Femur (tissue), 1 donor: ENCODE measurements at places on chromosomes 3 and 15.
A peak's percentile ranks its signal among the peaks of the same experiment; 100 is the strongest.

GRCh38 chr15:70091726-70092463 lies 5.8 kb downstream of the TLE3 start:
- no peak for DNase-seq

GRCh38 chr3:171622126-171622525 lies 161.9 kb upstream of the TNIK start:
- no peak for DNase-seq

GRCh38 chr15:85763673-85764633 lies 30.8 kb downstream of the KLHL25 start:
- no peak for DNase-seq

- DNase-seq: no peak
Measured at GRCh38 chr15:70533931-70534742, 229.2 kb downstream of the UACA start.

- DNase-seq: no peak
Measured at GRCh38 chr15:70158309-70159000, 60.7 kb upstream of the TLE3 start.

GRCh38 chr3:122786066-122786465 lies 7.6 kb downstream of the HSPBAP1 start:
- no peak for DNase-seq

DNA sequence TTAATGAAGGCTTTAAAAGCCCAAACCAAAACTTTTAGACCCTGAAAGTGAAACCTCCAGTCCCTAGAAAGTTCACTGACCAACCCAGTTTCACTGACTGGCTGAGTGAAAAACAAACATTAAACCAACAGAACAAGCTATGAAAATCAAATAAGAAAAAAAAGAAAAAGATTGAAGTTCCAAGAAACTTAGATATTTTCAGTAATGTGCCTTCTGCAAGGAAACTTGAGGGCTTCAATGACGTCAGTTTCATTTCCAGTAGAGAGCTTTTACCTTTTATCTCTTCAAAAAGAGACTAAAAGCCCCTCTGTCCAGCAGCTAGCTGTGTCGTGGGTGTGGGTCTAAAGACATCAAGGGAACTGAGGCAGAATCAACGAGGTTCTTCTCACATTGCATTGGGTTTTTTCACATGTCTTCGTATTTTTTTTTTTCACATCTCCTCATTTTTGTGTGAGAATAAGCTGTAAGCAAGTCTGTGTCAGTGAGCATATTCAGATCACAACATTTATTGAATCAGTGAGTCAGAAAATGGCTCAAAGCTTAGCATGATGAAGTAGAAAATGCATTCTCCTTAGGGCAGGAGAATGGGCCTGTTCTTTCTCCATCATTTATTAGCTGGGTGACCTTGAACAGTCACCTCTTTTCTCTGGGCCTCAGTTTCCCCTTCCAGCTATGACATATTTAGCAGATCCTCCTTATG lies 54.8 kb upstream of the BCL6 start:
- DNase-seq: no peak

GRCh38 chr3:151410891-151411559 lies 26.5 kb upstream of the P2RY12 start:
- DNase-seq: no peak

GRCh38 chr3:189687475-189687874 lies 56.3 kb downstream of the TP63 start:
- DNase-seq: no peak

- DNase-seq: no peak
Measured at GRCh38 chr3:157104928-157105652, 54.9 kb downstream of the CCNL1 start.

GRCh38 chr3:120795017-120795648 lies 52.6 kb downstream of the GTF2E1 start:
- DNase-seq: peak; percentile 72

DNA sequence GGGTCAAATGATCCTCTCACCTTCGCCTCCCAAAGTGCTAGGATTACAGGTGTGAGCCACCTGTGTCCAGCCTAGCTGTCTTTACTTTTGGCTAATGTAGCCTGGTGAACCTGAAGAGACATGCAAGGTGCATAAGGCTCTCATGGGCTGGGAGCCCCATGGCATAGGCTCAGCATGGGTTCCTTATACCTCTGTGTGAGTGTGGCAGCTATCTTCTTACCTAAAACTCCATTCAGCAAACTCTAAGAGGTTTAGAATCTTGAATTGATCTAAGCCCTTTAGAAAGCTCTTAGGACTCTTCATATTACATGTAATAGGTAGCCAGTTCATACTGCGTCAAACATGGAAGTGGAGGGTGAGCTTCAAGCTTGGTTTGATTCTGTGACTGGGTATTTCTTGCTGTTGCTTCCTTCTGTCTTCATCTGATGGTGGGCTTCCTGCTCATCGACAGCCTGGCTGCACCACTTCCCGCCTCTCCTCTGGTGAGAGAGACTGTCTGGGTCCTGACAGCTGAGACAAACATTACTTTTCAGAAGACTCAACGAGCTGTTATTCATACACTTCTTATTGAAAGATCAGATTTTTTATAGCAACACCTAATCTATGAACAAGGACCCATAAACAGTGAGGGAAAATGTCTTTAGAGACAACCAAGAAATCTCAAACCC lies 19.2 kb upstream of the TKT start:
- DNase-seq: no peak

- DNase-seq: no peak
Measured at GRCh38 chr3:69890691-69891090, 108.8 kb upstream of the SAMMSON start.

- DNase-seq: no peak
Measured at GRCh38 chr15:73328149-73328820, 40.5 kb downstream of the HCN4 start.

- no peak for DNase-seq
Measured at GRCh38 chr3:108528459-108529252, 18.3 kb upstream of the MYH15 start.

- no peak for DNase-seq
Measured at GRCh38 chr3:126996905-126997304, 14.0 kb downstream of the PLXNA1 start.

DNA sequence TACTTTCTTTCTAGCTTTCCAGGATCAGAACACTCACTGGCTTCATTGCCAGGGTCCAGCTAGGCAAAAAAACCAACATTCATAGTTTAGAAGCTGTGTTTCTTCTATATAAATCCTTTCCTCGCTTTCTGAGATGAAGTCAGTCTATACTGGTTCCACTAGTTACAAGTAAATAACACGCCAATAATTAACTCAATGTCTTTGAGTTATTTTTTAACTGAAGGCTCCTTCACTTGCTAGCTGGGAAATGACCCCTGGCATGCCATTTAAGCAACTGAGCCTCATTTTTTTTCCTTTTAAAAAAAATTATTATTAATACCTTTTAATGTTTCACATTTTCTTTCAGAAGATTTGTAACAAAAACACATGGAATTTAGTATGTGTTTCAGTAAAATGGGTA lies 2.1 kb upstream of the CCDC174 start:
- no peak for DNase-seq

GRCh38 chr15:101177866-101178265 lies 74.0 kb downstream of the CHSY1 start:
- DNase-seq: no peak

- no peak for DNase-seq
Measured at GRCh38 chr3:64318001-64318400, 92.7 kb upstream of the PRICKLE2 start.

DNA sequence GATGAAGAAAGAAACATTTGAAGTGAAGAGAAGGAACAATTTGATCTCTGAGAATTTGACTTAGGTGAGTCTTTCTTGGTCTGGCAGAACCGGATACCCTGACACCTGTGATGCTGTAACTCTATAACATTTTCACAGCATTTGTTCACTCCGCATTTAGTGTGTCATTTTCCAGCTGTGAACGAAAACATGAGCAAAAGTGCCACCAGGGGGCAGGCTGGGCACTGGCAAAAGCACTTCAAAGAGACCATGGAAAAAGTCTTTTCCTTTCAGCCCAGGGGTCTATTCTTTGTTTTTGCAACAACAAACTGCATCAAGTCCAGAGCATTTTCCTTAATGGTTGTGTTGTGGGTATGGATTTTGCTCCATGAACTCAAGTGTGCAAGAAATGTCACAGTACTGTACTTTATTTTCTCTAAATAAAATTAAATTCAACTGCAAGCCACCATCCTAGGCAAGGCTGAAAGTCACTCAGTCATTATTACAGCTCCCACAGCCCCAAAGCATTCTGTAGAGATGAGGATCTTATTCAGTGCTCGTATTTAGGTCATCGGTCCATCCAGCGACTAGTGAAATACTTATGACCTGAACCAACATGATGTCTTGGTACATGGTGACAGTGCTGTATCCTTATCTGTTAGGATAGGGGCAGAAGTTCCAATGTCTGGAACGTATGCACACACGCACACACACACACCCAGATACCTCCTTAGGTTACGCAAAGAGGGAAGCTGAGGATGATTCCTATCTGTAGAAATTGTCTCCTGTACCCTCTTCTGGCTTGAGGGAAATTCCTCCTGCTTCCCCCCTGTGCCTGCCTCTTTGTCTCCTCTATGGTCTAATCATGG lies 125.5 kb downstream of the GADL1 start:
- DNase-seq: peak; percentile 80

GRCh38 chr15:74960286-74960685 lies 3.7 kb upstream of the RPP25 start:
- no peak for DNase-seq

DNA sequence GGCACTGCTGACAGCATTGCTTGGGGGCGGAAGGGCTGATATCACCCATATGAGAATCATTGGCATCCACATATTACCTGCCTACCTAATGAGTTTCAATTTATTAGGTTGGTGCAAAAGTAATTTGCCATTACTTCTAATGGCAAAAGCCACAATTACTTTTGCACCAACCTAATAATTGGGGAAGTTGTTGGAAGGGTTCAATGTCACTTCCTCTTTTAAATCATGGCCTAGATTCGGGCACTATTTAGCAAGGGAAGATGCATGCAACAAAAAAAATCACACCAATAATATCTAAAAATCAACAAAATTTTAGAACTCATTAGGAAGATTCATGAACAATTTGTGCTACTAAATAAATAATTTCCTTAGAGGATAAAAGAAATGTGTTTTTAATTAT lies 56.0 kb upstream of the AGTR1 start:
- no peak for DNase-seq

- peak; percentile 92 for DNase-seq
Measured at GRCh38 chr3:178084938-178085816, 451.1 kb upstream of the KCNMB2 start.

DNA sequence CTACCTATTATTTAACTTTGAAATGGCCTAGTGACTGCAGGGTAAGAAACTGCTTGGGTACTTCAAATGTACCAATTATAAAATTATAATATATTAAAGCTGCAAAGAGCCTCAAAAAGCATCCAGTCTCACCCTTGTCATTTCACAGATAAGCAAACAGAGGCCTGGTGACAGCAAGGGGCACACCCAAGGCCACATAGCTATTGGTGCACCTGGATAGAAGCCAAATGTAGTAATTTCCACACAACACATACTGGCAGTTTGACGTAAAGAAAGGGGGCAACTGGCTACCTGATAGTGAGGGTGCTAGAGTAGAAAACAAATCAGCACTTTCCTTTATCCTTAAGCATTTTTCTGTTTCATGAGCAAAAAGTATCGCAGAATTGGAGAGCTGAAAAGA lies 51.1 kb downstream of the IFT57 start:
- no peak for DNase-seq

DNA sequence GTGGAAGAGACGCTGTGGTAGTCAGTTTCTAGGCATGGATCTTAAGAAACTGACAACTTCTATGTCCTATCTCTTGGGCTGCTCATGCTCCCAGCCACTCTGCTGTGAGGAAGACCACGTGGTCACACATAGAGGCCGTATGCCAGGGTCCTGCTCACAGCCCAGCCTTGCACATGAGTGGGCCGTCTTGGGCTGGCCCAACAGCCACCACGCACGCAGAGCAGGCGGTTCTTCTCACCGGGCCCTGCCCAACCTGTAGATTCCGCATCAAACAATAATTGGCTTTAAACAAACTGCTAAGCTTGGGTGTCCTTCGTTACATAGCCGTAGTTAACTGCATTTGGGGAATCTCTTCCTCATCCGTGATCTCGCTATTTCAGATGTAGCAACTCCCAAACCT lies 26.0 kb downstream of the SLC41A3 start:
- no peak for DNase-seq

GRCh38 chr3:126356373-126357264 lies 589 bp downstream of the KLF15 start:
- DNase-seq: peak; percentile 43

GRCh38 chr3:185851046-185851445 lies 26.2 kb upstream of the IGF2BP2 start:
- DNase-seq: no peak

- DNase-seq: no peak
Measured at GRCh38 chr3:94226078-94226477, 163.2 kb downstream of the NSUN3 start.

DNA sequence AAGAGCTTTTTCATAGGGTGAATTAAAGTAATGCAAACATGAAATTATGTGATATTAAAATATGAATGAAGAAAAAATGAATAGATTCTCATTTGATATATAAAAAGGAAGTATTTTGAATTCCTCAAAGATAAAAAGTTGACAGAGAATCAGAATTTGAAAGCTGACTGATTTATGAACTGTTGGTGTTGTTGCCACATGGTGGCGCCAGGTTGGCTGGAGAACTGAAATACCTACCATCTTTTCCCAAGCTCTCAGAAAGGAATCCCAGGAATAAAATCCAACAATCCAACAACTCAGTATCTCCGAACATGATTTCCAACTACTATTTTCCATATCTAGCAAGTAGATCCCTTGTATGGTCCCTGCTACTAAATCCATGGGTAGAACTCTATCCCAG lies 3.1 kb downstream of the MYRIP start:
- DNase-seq: no peak

DNA sequence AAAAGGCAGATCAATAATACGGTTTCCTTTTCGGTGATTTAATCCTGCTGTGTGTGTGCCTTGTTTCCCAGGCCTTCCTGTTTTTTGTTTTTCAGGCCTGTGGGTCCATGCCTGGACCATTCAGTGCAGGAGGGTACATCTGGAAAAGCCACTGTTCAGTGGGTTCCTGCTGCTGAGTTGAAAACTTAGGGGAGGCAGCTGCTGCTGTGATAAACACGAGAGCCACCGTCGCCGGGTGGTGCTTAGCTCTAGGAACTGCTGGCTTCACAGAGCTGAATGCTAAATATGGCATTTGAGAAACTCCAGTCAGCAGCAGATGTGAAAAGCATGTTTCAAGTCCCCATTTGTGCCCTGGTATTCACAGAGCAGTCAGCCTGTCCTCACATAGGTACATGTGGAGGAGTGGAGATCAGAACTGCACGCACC lies 44.0 kb downstream of the SYNM start:
- DNase-seq: no peak

DNA sequence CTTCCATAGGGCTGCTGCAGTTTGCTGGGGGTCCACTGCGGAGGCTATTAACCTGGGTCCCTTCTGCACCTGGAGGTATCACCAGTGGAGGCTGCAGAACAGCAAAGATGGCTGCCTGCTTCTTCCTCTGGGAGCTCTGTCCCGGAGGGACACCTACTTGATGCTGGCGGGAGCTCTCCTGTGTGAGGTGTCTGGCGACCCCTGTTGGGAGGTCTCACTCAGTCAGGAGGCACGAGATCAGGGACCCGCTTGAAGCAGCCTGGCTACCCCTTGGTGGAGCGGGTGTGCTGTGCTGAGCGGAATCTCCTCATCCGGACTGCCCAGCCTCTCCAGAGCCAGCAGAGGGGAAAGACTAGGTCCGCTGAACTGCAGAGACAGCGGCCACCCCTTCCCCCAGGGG lies 56.0 kb upstream of the CTXND1 start:
- no peak for DNase-seq

GRCh38 chr15:41795996-41796856 lies 21.9 kb downstream of the MAPKBP1 start:
- DNase-seq: no peak

GRCh38 chr3:22141769-22142168 lies 390.8 kb upstream of the ZNF385D start:
- no peak for DNase-seq

GRCh38 chr15:76209942-76210341 lies 101.3 kb downstream of the ETFA start:
- no peak for DNase-seq
